Right atrium auricular region (tissue), 2 donors: ENCODE measurements at places on chromosomes 5 and 9. TPM values are rescaled to one million over a fixed set of nuclear protein-coding genes. Genes with fewer than 3 reads are reported as not detected.
A peak's percentile ranks its signal among the peaks of the same experiment; 100 is the strongest.

- H3K27me3 ChIP-seq = no peaks in the 10 kb centered on the region
- DNase-seq = no peak
- H3K4me1 ChIP-seq = peaks cover 37% of the 10 kb centered on the region
- H3K36me3 ChIP-seq = no peaks in the 10 kb centered on the region
Observed at GRCh38 chr5:10729320-10730042, 31.6 kb downstream of the DAP start.

GABRP gene
- total RNA-seq = not detected

DNA sequence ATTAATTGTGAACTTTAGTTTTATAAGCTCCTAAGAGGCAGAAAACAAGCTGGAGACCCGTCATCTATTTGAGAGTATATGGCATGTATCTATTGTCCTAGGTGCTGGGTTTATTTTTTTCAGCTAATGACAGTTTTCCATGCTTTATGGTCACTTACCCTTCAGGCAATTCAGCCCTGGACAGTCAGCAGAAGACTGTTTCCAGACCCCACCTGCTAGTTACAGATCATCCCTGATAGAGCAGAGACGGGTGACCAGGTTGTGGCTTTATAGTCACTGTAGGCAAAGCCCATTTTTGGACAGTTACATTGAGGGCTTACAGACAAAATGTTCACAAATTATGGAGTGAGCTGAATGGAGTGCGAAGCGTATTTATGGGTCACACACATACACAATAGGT, 1227.5 kb downstream of the FOXD4L5 start:
- H3K27me3 ChIP-seq = no peaks in the 10 kb centered on the region
- no peaks in the 10 kb centered on the region for H3K36me3 ChIP-seq
- no peak overlapping the region for H3K27ac ChIP-seq
- DNase-seq = no peak

- H3K4me3 ChIP-seq = no peak overlapping the region
- H3K4me1 ChIP-seq = peaks cover 12% of the 10 kb centered on the region
- no peaks in the 10 kb centered on the region for H3K36me3 ChIP-seq
- no peaks in the 10 kb centered on the region for H3K27me3 ChIP-seq
- no peak for DNase-seq
- H3K27ac ChIP-seq = no peak overlapping the region
Observed at GRCh38 chr5:61386045-61386800, 54.2 kb downstream of the ZSWIM6 start.

GRCh38 chr5:101278011-101278687, 375.1 kb upstream of the ST8SIA4 start:
- H3K36me3 ChIP-seq = no peaks in the 10 kb centered on the region
- H3K4me1 ChIP-seq = no peaks in the 10 kb centered on the region
- H3K27me3 ChIP-seq = no peaks in the 10 kb centered on the region
- H3K4me3 ChIP-seq = no peak overlapping the region

- H3K27me3 ChIP-seq = no peaks in the 10 kb centered on the region
- DNase-seq = no peak
- no peak overlapping the region for H3K27ac ChIP-seq
- no peaks in the 10 kb centered on the region for H3K4me1 ChIP-seq
Observed at GRCh38 chr5:3110371-3110770, 358.9 kb upstream of the IRX2 start.

DNA sequence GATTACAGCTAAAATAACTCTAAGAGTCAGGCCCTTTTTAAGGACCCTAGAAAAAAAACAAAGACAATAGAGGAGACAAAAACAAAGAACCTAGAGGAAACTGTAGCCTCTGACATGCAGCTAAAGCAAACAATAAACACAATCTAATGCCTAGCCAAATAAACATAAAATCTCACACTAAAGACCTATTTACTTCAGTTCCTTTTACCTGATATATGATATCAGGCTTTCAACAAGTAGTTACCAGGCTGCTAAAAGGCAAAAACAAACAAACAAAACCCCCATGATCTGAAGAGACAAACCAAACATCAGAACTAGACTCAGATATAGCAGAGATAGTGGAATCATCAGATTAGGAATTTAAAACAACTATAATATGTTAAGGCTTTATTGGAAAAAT, 226.5 kb upstream of the POU5F2 start:
- no peaks in the 10 kb centered on the region for H3K4me1 ChIP-seq
- no peak overlapping the region for H3K4me3 ChIP-seq
- H3K36me3 ChIP-seq = no peaks in the 10 kb centered on the region

EIF4EBP3 gene
- total RNA-seq = 16.8 TPM

DNA sequence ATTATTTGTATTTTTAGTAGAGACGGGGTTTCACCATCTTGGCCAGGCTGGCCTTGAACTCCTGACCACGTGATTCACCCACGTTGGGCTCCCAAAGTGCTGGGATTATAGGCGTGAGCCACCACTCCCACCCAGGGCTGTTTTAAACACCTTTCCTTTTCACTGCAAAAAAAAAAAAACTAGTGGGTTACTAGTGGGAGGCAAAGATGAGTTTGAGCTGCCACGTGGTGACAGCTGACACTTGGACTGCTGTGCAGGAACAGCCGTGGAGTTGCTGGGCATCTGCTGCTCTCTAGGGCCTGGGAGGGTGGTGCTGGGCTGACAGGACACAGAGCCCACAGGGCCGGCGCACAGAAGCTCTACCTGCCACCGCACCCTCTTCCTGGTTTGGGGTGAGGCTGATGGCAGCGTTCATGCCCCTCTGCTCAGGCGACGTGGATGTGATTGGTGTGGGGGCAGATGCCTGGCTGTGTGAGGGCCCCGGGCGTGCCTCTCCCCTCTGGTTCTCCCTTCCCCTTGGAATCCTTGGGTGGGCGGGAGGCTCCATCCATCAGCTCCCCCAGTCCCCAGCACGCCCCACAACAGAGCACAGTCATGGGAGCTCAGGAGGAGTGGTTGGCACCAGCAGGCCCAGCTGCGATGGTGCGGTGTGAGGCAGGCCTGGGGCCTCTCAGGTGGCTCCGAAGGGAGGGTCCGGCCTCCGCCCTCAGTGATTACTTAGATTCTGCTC, 16.9 kb downstream of the RABL6 start:
- H3K36me3 ChIP-seq = peaks cover 46% of the 10 kb centered on the region
- DNase-seq = no peak
- H3K27me3 ChIP-seq = no peaks in the 10 kb centered on the region
- no peak overlapping the region for H3K27ac ChIP-seq

SLIT3 gene
- 66.1 TPM for total RNA-seq

DNA sequence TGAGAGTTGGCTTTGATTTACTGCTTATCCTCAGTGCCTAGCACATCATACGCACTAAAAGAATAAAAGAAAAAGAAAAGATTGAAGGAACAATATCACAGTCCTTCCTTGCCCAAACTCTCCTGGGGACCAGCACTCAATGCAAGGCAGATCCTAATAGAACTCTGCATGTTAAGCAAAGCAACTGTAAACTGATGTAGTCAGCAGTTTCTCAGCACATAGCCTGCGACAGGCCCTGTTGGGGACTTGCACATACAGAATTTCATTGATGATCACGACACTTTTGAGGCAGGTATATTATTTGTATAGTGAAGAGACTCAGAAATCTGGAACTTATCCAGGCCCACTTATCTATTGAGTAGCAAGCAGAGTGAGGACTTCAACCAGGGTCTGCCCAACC, 15.4 kb downstream of the NIPAL4 start:
- H3K27me3 ChIP-seq = no peaks in the 10 kb centered on the region
- peaks cover 13% of the 10 kb centered on the region for H3K36me3 ChIP-seq
- H3K27ac ChIP-seq = no peak overlapping the region
- H3K4me1 ChIP-seq = no peaks in the 10 kb centered on the region

DNA sequence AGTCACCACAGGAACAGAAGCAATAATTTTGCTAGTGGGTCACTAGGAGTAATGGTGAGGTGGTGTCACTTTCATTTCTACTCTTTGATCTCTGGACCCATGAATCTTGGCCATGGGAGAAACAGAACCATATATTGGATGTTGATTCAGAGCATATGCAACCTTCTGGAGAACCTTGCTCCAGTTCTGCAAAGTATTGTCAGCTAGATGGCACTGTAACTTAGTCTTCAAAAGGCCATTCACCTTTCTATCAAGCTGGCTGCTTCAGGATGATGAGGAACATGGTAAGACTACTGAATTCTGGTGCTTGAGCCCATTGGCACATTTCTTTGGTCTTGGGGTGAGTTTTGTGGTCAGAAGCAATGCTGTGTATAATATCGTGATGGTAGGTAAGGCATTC, 129.1 kb upstream of the FBN2 start:
- no peaks in the 10 kb centered on the region for H3K36me3 ChIP-seq
- H3K4me1 ChIP-seq = no peaks in the 10 kb centered on the region
- no peak overlapping the region for H3K4me3 ChIP-seq
- DNase-seq = no peak
- no peaks in the 10 kb centered on the region for H3K27me3 ChIP-seq
- H3K27ac ChIP-seq = no peak overlapping the region

DNA sequence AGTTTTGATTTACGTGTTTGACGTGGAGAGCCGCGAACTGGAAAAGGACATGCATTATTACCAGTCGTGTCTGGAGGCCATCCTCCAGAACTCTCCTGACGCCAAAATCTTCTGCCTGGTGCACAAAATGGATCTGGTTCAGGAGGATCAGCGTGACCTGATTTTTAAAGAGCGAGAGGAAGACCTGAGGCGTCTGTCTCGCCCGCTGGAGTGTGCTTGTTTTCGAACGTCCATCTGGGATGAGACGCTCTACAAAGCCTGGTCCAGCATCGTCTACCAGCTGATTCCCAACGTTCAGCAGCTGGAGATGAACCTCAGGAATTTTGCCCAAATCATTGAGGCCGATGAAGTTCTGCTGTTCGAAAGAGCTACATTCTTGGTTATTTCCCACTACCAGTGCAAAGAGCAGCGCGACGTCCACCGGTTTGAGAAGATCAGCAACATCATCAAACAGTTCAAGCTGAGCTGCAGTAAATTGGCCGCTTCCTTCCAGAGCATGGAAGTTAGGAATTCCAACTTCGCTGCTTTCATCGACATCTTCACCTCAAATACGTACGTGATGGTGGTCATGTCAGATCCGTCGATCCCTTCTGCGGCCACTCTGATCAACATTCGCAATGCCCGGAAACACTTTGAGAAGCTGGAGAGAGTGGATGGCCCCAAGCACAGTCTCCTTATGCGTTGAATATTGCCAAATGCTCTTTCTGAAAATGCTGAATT, 850 bp downstream of the RRAGA start:
- peaks cover 31% of the 10 kb centered on the region for H3K4me1 ChIP-seq
- peak overlapping the region; percentile 99 for H3K27ac ChIP-seq
- H3K4me3 ChIP-seq = peak overlapping the region; percentile 98
- DNase-seq = no peak
- no peaks in the 10 kb centered on the region for H3K27me3 ChIP-seq

DNA sequence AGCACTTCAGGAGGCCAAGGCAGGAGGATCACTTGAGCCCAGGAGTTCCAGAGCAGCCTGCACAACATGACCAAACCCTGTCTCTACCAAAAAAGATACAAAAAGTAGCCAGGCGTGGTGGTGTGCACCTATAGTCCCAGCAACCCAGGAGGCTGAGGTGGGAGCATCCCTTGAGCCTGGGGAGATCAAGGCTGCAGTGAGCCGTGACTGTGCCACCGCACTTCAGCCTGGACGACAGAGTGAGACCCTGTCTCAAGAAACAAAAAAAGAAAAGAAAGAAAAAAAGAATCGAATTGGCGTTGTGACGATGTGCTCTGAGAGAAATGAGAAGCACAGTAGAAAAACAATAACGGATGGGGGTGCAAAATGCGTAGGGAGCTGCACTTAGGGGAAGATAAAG, 101.4 kb downstream of the NDFIP1 start:
- no peaks in the 10 kb centered on the region for H3K27me3 ChIP-seq
- H3K4me3 ChIP-seq = no peak overlapping the region
- H3K27ac ChIP-seq = no peak overlapping the region
- no peaks in the 10 kb centered on the region for H3K36me3 ChIP-seq
- H3K4me1 ChIP-seq = no peaks in the 10 kb centered on the region

PTPN3 gene
- total RNA-seq = 7.9 TPM

DNA sequence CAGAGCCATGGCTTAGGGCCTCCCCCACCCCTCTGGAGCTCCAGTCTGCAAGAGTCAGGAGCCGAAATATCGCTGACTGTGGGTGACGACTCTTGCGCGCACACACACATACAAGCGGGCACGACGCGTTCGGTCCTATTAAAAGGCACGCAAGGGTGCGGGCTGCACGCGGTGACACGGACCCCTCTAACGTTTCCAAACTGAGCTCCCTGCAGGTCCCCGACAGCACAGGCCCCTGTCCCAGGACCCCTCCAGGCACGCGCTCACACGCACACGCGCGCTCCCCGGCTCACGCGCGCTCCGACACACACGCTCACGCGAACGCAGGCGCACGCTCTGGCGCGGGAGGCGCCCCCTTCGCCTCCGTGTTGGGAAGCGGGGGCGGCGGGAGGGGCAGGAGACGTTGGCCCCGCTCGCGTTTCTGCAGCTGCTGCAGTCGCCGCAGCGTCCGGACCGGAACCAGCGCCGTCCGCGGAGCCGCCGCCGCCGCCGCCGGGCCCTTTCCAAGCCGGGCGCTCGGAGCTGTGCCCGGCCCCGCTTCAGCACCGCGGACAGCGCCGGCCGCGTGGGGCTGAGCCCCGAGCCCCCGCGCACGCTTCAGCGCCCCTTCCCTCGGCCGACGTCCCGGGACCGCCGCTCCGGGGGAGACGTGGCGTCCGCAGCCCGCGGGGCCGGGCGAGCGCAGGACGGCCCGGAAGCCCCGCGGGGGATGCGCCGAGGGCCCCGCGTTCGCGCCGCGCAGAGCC, at the start of gene GRIN1:
TSS of gene GRIN1 (plus strand) at position 433 of the 746 bp plus-strand sequence. CDS start 333 bp downstream, outside the sequence.
- peak within 1 kb of the TSS; percentile 21 for H3K4me3 ChIP-seq
- H3K27ac ChIP-seq = no peak within 1 kb of the TSS
- DNase-seq = no peak
- no peaks in the 10 kb centered on the region for H3K36me3 ChIP-seq
- no peaks in the 10 kb centered on the region for H3K4me1 ChIP-seq
- peaks cover 15% of the 10 kb centered on the region for H3K27me3 ChIP-seq

PPP2R2B gene
- total RNA-seq = 12.4 TPM

GRCh38 chr5:177498013-177498787, 796 bp upstream of the PDLIM7 start:
- peaks cover 54% of the 10 kb centered on the region for H3K4me1 ChIP-seq
- H3K36me3 ChIP-seq = peaks cover 8% of the 10 kb centered on the region
- peak overlapping the region; percentile 97 for H3K27ac ChIP-seq
- no peaks in the 10 kb centered on the region for H3K27me3 ChIP-seq
- DNase-seq = no peak

ACSL6 gene
- total RNA-seq = 0.71 TPM

OR1K1 gene
- not detected for total RNA-seq

GRCh38 chr9:111876179-111876578, 20.4 kb upstream of the UGCG start:
- no peaks in the 10 kb centered on the region for H3K36me3 ChIP-seq
- DNase-seq = no peak
- no peak overlapping the region for H3K4me3 ChIP-seq
- H3K27me3 ChIP-seq = no peaks in the 10 kb centered on the region

- H3K4me1 ChIP-seq = peaks cover 39% of the 10 kb centered on the region
- H3K4me3 ChIP-seq = peak overlapping the region; percentile 38
- no peak for DNase-seq
- H3K27ac ChIP-seq = no peak overlapping the region
Observed at GRCh38 chr9:137162505-137163364, 7.1 kb downstream of the LRRC26 start.

- no peaks in the 10 kb centered on the region for H3K27me3 ChIP-seq
- H3K4me1 ChIP-seq = no peaks in the 10 kb centered on the region
- DNase-seq = no peak
- H3K36me3 ChIP-seq = no peaks in the 10 kb centered on the region
- H3K27ac ChIP-seq = no peak overlapping the region
Observed at GRCh38 chr5:154095904-154096303, 57.1 kb downstream of the MFAP3 start.

GRCh38 chr5:132629230-132629944, 28.6 kb upstream of the IL13 start:
- H3K36me3 ChIP-seq = no peaks in the 10 kb centered on the region
- H3K4me1 ChIP-seq = no peaks in the 10 kb centered on the region
- H3K4me3 ChIP-seq = no peak overlapping the region
- H3K27me3 ChIP-seq = no peaks in the 10 kb centered on the region

- H3K4me1 ChIP-seq = peaks cover 19% of the 10 kb centered on the region
- H3K36me3 ChIP-seq = no peaks in the 10 kb centered on the region
- H3K4me3 ChIP-seq = no peak overlapping the region
- no peak for DNase-seq
Observed at GRCh38 chr9:85730916-85731630, 10.7 kb downstream of the AGTPBP1 start.
